ENCODE measurements at places on chromosomes 4 and X. TPM values are rescaled to one million over a fixed set of nuclear protein-coding genes. Genes with fewer than 3 reads are reported as not detected.

TEX13C gene
- not detected for polyA plus RNA-seq

DNA sequence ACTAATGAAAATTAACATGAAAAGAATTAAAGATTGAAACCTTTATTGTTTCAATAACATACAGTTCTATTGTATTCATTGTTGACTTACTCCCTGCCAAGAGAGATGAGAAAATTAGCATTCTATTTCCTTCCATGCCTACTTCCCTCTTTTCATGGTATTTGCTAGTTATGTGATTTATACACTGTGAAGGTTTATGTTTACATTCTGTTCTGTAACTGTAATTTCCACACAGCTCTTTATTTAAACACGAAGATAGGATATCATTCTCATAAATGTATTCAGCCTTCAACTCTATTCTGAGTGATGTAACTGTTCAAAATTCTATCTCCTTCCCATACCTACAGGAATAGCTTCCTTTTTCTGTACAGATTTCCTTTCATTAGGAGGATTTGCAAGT is 6.6 kb downstream of the CCDC110 start:
- H3K36me3 ChIP-seq = no peaks in the 10 kb centered on the region
- no peak overlapping the region for H3K27ac ChIP-seq
- peaks cover 17% of the 10 kb centered on the region for H3K27me3 ChIP-seq
- H3K4me3 ChIP-seq = no peak overlapping the region

ENPEP gene
- polyA plus RNA-seq = 24.6 TPM

CCDC158 gene
- polyA plus RNA-seq = 0.52 TPM

STOX2 gene
- polyA plus RNA-seq = 4.4 TPM

PNMA6F gene
- polyA plus RNA-seq = 0.01 TPM

DNA sequence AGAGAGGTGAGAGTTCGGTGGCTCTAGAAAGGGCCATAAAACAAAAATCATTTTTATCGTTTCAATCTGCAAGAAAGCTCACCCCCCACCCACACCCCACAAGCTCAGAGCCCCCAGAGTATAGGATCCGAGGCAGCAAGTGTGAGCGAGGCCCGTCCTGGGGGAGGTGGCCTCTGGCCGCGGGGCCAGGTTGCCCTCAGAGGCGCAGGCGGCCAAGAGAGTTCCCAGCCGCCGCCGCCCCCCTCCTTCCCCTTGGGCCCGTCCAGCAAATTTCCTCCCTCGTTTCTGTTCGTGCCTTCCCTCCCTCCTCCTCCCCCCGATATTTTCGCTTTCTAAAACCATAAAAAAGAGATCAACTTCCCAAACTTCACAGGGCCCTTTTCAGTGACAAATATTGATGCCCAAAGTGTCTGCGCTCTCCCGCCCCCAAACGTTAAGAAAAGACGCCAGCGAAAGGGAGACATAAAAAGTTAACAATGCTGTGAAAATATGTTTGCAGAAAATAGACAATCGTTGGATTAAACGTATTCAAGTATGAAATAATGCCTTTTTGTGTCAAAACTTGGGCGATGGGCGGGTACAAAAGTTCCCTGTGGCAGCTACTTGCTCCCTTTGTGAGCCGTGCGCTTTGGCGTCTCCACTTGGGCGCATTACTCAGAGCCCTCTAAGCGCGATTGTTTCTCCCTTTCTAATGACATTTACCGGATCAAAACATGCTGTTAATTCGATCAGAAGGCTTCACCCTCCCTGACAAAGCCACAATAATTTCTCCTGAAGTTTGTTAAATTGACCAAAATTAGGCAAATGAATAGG is 1.1 kb upstream of the HELT start:
- H3K4me1 ChIP-seq = no peaks in the 10 kb centered on the region
- H3K36me3 ChIP-seq = no peaks in the 10 kb centered on the region
- H3K27ac ChIP-seq = no peak overlapping the region
- H3K4me3 ChIP-seq = no peak overlapping the region
- no peak for DNase-seq

DNA sequence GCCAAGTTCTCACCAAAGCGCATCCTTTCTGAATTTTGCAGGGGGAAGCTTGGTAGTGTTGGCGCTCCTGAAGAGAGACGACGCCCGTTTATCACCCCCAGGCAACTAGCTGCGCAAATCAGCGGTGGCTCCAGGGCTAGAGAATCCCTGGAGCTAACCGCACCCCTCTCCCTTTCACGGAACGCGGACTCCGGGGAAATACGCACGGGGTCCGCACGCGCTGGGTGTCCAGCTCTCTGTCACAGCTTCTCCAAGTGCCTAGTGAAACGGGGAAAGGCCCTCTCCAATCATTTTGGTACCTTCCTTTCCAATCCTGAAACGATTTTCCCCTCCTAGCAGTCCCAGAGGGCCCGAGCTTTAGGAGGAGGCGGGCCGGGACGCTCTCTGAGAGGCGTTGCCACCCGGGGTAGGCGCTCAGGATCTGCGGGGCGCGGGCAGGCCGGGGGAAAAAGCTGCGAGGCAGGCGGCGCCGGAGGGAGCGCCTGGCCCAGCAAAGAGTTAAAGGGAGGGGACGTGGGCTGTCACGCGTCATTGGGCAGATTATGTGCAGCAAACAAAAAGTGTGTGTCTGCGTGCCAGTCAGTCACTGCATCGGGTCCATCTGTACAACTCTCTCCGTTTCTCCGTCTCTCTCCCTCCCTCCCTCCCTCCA is at the start of gene PRDM8:
TSS of gene PRDM8 (plus strand) at position 582 of the 652 bp plus-strand sequence. CDS start 2,578 bp downstream, outside the sequence.
- H3K36me3 ChIP-seq = no peaks in the 10 kb centered on the region
- H3K4me3 ChIP-seq = no peak within 1 kb of the TSS
- H3K4me1 ChIP-seq = peaks cover 7% of the 10 kb centered on the region
- no peak for DNase-seq

- no peaks in the 10 kb centered on the region for H3K4me1 ChIP-seq
- H3K27ac ChIP-seq = no peak overlapping the region
- H3K27me3 ChIP-seq = no peaks in the 10 kb centered on the region
- no peak for DNase-seq
Measured at GRCh38 chrX:17104433-17104832, 158.0 kb downstream of the REPS2 start.

DNA sequence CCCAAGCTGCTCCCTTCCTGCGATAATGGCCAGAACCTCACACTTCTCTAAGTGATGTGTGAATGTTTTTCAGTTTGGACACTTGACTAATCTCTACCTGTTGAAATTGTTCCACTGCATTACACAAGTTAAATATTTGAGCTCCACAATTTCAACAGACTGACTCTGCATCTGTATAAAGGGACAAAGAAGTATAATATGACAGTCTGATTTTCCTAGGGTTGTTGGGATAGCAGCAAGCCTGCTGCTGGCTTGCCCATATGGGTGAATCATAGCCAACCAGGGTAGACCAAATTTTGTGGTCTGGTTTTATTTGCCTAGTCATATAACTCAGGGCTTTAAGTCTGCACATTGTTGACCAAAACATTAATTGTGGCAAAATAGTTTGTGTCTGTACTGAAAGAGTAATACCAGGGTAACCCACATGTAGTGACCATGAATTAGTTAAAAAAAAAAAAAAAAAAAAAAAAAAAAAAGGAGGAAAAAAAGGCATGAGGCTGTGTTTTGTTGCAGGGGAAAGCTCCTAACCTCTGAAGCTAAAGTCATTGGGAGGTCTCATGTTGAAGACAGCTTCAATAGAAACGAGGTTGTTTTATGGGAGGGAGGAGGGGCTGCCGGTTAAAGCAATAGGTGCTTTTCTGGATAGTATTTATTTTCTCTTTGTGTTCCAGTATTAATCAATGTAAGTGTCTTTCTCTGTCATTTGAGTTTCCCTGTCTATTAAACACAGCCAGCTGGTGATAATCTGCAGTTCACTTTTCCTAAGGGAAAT is 534.2 kb downstream of the RAB28 start:
- H3K27ac ChIP-seq = no peak overlapping the region
- no peaks in the 10 kb centered on the region for H3K27me3 ChIP-seq

SORCS2 gene
- 3.6 TPM for polyA plus RNA-seq

DNA sequence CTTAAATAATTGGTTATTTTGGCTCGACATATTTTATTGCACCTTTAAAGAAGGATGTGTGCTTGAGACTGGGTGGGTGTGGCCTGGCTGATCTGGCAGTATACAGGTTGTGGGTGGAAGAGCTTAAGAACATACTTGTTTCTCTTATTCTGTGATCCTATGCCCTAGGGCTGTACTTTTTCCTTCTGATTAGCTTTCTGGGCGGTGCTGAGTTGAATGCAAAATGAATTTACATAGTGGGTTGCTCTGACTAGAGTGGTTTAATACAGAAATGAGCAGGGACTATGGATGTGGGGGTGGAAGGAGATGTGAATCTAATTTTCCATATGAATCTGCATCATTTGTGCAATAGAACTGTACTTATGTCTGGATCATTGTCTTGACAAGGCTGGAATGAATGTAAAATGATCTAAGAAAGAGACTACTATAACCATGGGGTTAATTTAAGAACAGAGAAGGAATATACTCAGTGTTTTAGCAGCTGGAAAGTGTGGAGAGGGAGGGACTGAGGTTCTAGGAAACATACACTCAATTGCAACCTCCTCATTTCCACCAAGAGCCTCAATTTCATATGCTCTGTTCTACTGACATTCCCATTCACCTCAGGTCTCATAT is 73.7 kb downstream of the RLIM start:
- no peaks in the 10 kb centered on the region for H3K27me3 ChIP-seq
- no peaks in the 10 kb centered on the region for H3K36me3 ChIP-seq
- DNase-seq = no peak
- no peak overlapping the region for H3K4me3 ChIP-seq
- H3K4me1 ChIP-seq = no peaks in the 10 kb centered on the region
- H3K27ac ChIP-seq = no peak overlapping the region

ADH6 gene
- polyA plus RNA-seq = 2.8 TPM

DNA sequence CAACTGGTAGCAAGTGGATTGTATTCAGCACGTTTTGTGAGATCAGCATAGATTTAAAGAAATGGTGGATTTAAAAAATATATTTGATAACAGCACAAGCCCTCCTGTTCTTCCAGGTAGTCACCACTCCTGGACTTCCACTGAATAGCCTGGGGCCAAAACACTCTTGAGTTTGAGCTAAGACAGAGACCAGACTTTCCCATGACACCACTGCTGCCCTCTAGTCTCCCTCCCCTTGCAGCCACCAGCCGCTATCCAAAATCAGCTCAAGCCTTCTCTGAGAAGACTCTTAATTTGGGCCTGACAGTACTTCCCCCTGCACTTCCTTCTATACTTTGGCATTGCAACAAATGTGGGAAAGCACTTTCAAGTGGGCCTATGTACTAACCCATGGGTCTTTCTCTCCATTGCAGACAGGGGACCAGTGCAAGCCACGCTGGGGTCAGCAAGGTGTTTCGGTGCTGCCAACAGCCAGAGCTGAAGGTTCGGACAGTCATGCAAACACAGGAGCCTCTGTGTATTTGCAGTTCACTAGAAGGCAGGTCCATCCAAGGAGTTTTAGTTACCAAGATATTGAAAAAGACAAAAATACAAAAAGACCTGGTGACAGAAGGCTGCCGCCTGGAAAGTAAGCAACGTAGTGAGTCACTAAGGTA is 40.5 kb upstream of the KLHL13 start:
- H3K27me3 ChIP-seq = no peaks in the 10 kb centered on the region
- H3K36me3 ChIP-seq = no peaks in the 10 kb centered on the region
- peak overlapping the region; percentile 93 for H3K27ac ChIP-seq
- H3K4me3 ChIP-seq = no peak overlapping the region
- DNase-seq = no peak

- H3K27me3 ChIP-seq = no peaks in the 10 kb centered on the region
- H3K4me3 ChIP-seq = no peak overlapping the region
- no peaks in the 10 kb centered on the region for H3K36me3 ChIP-seq
- no peak overlapping the region for H3K27ac ChIP-seq
- peak; percentile 34 for DNase-seq
Measured at GRCh38 chr4:82583897-82584587, 22.3 kb upstream of the TMEM150C start.
